Activated CD8-positive, alpha-beta memory T cell treated with anti-CD3 and anti-CD28 coated beads for 48 hours (primary cell): ENCODE measurements at places on chromosomes 2 and 18.

DNA sequence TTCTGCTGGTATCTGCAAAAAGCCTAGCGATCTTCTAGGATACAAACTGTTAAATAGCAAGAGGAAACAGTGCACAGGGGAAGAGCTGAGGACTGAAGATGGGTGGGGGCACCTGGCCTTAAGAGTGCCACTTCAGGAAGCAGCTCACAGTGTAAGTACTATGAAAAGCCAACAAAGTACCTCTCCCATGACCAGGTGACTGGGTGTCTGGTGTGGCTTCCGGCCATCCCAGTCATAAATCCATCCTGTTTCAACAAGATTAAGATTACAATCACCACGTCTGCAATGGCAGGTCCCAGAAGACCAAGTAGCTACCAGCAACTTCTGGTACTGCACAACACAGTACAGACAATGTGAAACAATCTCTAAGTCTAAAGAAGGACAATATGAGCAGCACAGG, 15.9 kb downstream of the ERFE start:
- DNase-seq = no peak

DNA sequence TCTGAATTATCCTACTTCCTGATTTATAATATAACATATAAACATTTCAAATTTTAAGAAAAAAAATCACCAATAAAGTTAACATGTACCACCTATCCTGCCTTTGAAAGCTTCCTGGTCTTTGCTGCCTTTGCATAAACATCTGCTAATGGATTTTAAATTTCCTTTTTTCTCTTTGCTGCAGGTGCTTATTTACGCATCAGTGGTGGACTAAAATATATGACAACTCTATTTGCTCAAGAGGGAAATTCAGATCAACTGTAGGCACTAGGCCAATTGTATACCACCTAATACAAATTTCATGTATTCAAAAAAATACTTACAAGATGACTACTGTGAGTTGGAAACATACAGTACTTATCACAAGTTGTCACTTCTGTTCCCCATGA, 57.2 kb downstream of the RAD51AP2 start:
- DNase-seq = no peak

DNA sequence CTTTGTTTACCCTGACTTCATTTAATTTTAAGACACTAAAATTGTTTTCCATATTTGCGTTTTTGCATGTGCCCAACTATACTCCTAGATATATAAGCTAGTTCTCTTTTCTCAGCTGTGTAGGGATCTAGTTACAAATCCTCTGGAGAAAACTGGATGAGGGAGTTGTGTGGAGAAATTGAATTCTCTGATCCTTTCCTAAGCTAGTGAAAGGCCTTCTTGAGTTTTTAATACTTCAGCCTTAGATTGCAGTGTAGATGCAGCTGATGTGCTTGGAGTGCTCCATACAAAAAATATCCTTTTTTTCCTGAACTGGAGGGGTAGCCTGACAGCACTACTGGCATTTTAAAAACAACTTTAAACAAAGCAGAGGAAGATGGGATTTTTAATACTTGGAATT, 8.6 kb upstream of the MTX2 start:
- no peak for DNase-seq

DNA sequence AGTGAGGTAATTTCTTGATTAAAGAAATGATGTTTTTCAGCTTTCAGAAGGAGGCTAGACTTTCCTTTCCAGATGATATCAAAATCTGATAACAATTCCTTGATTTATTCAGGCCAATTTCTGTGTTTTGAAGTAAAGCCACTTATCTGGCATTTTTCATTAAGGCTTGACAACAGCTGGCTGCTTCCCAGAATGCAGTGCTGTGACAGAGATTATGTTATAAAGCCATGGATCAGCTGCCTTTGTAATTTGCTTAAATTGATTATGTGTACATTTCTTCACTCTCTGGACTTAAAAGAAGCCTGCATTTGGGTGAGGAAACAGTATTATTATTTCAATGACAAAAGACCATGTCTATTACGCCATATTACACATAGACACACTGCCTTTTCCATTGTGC, 136.0 kb downstream of the PLCL1 start:
- no peak for DNase-seq

DNA sequence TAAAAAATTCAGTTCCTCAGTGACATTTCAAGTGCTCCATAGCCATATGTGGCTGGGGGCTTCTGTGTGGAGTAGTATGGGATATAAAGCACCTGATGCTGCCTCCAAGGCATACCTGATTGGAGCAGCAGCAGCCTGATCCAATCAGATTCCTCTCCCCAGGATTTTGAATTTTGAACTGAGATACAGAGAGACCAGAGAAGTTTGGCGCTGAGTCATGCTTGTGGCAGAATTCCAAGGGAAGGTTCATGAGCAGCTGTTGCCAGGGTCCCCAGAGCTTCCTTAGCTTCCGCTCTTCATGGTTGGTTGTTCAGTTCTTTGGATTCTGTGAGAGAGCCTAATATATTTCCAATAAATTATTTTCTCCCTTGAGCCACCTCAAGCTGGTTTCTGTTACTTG, 29.0 kb upstream of the CFAP36 start:
- no peak for DNase-seq

- no peak for DNase-seq
Observed at GRCh38 chr2:142914507-142915313, 37.2 kb downstream of the KYNU start.

GRCh38 chr2:64260817-64261216, 116.6 kb upstream of the PELI1 start:
- DNase-seq = no peak

GRCh38 chr18:68840554-68841263, 42.8 kb downstream of the CCDC102B start:
- DNase-seq = no peak

GRCh38 chr2:239339241-239339640, 61.6 kb downstream of the HDAC4 start:
- DNase-seq = no peak

DNA sequence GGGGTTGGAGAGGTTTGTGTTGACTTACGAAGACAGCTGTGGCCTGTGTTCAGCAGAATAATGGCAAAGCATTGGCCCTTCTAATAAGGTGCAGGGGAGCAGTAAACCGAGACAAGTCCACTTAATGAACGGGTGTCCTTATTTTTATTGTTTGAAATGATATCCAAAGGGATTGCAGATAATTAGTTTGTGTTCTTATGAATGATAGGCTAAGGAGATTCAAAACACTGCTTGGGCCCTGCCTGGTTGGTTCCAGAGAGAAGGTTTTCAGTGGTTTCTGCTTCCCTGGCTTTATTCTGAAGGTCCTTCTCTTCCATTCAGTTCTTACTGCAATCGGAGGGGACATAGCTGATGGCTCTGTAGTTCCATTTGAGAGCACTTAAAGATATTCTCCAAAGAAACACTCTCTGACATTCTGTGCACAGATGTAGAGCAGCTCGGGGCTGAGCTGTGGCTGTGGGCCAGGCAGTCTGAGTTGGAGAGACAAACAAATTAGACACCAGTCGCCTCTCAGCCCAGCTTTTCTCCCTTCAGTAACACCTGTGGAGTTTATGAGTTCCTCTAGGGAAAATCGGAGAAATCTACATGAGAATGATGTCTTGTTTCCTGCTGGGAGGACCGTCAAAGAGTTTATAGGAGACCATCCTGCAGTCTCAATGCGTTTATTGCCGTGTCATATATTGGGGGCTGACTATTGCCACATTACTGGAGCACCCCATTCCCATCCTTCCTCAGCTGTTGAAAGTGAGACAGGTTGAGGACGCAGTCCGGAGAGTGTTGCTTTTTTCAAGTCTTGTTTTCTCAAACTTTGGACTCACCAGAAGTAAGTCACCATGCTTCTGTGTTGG, 6.5 kb downstream of the GREB1 start:
- DNase-seq = no peak
